ENCODE measurements at places on chromosomes 7 and 10.
A peak's percentile ranks its signal among the peaks of the same experiment; 100 is the strongest.

GRCh38 chr7:151784853-151785680 lies 91.8 kb downstream of the PRKAG2 start:
- DNase-seq, result no peak

DNA sequence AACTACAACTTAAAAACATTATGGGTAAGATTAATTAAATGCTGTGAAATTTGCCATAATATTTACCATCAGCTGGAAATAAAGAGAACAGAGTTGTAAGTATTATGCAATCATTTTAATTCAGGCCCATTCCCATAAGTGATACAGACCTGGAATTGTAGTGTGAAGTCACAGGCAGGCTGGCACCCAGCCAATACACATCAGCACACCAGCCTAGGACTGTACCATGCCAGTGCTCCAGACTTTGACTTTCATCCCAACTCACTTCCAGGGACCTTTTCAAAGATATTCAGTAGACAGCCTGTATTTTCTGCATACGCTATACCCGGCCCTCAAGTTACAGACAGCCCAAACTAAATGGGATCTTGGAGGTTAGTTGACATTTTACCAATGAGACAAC lies 143.3 kb downstream of the TES start:
- no peak for DNase-seq

DNA sequence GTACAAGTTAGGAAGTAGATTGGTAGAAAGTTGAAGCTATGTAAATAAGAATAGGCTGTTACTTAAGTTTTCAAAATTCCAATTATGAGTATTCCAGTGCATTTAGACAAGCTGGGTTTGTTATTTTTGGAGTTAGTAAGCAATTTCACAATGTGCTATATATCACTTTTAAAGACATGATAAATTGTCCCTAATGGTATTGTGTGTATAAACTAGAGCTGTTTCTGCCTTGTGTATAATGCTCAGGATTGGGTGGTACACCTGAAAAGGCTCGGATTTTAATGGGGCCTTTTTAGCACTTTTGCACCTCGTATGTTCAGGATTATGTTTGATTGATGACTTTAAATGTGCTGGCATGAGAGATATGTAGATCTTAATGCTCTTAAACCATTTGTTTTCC lies 175.8 kb downstream of the VTI1A start:
- no peak for DNase-seq

- no peak for DNase-seq
These were observed 7.3 kb downstream of the UNCX start for GRCh38 chr7:1239803-1240516.

DNA sequence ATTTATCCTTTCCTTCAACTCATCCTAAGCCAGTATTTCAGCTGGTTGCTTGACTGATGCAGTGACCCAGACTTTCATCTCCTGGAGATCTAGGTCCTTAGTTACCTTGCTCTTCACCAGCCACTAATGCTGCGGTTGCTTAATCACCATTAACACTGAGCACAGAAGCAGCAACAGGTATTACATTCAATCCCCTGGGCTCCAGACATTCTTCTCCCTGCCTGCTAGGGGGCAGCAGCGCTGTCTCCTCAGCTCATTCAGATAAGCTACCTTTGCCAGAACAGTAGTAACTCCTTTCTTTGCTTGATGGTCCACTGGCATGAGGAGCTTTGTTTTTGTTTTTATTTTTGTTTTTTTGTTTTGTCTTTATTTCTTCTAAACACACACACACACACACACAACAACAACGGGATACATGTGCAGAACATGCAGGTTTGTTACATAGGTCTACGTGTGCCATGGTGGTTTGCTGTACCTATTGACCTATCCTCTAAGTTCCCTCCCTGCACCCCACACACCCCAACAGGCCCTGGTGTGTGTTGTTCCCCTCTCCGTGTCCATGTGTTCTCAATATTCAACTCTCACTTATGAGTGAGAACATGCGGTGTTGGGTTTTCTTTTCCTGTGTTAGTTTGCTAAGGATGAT lies 1043.2 kb upstream of the C7orf33 start:
- peak; percentile 17 for DNase-seq

GRCh38 chr7:107396990-107397389 lies 72.9 kb upstream of the GPR22 start:
- DNase-seq, result no peak

DNA sequence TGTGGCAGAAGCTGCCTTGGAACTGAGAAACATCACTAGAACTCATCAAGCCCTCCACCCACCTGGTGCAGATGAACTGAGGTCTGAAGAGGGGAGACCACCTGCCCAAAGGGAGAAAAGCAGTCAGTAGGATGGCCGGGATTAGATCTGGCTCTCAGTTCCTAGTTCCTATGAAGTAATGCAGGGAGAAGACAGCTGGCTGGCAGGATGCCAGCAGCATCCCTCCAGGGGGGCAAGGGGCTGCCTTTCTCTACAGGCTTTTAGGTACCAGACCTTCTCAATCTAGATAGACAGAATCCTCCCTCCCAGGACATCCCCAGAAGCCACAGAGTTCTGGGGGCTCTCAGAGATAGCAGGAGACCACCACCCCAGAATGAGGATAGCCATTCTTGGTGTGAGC lies 7.8 kb downstream of the CRHR2 start:
- no peak for DNase-seq

GRCh38 chr7:90092506-90092905 lies 61.8 kb upstream of the STEAP1 start:
- no peak for DNase-seq

- DNase-seq, result no peak
These were observed 32.1 kb downstream of the CLRN3 start for GRCh38 chr10:127860592-127860991.

DNA sequence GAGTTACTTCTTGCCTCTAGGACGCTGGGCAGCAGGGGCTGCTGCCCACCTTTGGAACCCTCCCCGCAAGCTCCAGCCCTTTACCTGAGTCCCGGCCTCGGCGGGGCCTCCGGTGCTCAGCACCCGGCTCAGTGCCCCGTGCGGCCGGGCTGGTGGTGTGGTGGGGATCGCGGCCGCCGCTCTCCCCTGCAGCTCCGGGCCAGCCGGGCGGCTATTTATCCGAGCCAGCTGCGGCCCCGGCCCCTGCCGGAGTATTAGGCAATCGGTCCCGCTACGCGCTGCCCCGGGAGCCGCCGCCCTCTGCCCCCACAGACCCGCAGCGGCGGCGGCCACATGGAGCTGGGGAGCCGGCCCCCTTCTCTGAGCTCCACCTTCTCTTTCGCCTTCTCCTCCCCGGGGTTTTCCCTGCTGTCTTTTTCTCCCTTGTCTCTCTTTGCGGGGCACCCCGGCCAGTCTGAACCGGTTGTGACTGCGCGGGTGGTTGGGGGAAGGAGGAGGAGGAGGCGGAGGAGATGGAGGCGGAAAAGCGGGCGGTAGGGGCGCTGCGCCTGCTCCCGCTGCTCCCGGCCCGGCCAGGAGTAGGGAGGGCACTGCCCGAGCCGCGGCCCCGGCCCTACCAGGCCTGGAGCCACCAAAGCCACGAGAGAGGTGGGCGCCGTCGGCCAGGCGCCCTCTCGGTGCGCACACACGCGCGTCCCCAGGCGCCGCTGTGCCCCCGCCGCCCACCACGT lies at the start of gene SLC16A9:
Gene SLC16A9, minus strand, starts transcription at position 456 of the 731 bp plus-strand sequence. CDS start 25,559 bp downstream, outside the sequence.
- peak; percentile 33 for DNase-seq

GRCh38 chr10:34905200-34905927 lies 90.3 kb upstream of the PARD3 start:
- DNase-seq, result no peak

DNA sequence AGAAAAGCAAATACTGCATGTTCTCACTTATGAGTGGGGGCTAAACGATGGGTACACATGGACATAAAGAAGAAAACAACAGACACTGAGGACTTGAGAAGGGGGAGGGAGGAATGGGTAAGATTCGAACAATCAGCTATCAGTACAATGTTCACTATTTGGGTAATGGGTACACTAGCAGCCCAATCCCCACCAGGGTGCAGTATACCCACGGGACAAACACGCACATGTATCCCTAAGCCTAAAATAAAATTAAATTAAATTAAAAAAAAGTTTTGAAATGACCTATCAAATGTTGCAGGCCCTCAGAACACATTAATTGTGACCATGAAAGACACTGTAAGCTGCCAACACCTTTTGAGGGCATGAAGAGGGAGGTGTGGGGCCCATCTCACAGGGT lies 316.0 kb downstream of the WDR37 start:
- DNase-seq, result no peak

DNA sequence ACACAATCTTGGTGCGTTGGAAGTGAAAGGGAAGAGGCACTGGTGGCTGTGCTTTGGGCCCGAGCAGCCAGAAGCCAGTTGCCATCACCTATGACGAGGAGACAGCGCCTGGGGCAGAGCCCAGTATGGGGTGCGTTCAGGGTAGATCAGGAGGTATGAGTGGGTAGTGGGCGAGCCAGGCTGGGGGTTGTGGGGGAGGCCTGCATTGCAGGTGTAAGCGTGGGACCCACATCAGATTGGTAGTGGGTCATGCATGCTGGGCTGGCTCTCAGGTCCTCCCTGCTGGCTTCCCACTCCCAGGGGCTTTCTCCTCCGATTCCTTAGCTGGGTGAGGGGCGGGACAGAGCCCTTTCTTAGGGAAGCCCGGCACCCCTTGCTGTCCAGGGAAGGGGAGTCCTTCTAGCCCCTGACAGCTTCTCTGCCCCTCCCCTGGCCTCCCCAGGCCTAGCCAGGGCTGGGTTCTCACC lies 445 bp upstream of the PVRIG start:
- no peak for DNase-seq

- no peak for DNase-seq
These were observed 1.8 kb downstream of the SMURF1 start for GRCh38 chr7:99141841-99142726.

DNA sequence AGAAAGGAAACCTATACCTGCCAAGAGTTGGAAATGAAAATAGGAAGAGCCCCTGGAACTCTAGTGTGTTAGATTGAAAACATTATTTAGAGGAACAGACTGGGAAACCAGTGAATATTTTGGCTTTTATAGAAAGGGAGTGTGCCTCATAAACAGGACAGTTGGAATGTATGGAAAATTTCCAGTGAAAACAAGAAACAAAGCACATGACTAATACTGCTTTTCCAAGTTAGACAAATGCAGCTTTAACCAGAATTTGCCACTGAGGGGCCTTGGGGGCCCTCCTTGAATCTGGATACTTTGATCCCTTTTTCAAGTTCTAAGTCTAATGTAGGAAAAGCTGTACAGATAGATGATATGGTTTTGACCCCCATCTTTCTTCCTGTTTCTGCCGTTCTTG lies 21.2 kb downstream of the ITGB8 start:
- no peak for DNase-seq

DNA sequence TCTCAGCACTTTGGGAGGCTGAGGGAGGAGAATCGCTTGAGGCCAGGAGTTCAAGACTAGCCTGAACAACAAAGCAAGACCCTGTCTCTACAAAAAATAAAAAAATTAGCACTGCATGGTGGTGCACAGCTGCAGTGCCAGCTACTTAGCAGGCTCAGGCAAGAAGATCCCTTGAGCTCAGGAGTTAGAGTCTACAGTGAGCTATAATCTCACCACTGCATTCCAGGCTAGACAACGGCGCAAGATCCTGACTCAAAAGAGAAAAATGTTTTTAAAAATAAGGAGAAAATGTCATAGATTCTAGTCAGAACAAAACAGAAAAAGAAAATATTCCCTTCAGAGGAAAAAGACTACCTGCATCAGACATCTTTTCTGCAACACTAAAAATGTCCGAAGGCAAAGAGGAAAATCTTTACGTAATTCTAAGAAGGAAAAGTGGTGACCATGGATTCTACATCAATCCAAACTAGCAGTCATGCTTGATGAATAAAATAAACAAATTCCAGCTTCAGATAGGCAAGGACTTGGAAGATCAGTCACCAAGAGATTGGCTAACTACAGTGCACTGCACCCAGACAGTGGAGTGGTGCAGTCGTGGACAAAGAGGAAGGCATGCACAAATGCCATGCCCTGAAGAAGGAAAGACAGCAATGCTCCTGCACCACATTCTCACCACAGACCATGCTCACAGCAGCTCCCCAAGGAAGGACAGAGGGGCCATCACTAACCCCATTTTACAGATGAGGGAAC lies 54.3 kb downstream of the ERCC6 start:
- no peak for DNase-seq

DNA sequence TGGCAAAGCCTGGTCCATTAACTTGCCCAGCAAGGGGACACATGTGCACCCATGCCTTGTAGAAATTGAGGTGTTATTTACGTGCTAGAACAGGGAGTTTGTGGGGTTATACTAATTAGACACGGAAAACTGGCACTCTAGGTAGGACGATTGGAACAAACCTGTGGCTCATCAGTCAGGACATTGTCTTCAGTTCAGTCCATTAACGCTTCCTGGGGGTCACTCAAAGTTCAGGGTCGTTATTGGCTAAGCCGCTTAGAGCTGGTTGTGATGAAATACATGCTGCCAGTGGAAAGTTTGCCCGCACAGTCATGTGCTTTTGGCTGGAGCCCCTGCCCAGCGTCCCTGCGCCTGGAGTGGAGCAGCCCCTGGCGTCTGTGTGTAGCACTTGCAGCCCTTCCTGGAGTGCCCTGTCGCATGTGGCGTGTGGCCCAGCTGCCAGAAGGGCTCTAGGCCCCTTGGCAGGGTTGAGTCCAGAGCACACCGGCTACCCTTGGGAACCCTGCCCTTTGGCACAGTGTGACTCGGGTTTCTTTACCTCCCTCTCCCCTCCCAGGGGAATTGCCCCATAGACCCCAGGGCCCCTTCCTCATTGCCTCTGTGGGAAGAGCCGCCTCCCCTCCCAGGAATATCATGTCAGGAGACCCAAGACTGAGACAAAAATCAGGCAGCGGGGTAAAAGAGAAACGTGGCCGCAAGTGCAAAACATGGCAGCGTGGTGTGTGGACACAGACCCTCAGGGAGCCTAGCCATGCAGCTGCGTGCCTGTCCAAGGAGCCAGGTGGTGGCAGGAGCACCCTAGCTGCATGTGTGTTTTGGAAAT lies 9.8 kb downstream of the ZNF775 start:
- DNase-seq, result peak; percentile 68

DNA sequence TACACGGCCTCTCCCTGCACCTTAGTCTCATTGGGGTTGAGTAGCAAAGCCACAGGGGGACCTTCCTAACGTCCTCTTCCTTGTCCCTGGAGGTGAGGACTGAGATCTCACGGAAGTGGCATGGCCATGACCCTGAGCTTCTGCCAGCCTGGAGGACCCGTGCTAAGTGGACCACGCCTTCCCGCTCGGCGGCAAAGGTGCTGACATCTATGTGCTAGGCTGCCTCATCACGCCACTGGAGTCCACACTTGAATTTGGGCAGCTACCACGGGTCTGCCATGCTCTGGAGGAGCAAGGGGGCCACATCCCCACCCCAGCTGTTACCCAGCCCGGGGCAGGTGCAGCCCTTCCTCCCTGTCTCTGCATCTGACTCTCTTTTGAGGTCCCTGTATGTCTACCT lies 15.3 kb downstream of the GHRHR start:
- DNase-seq, result no peak

GRCh38 chr7:68078157-68078710 lies 1081.6 kb downstream of the TYW1 start:
- no peak for DNase-seq

- DNase-seq, result no peak
These were observed 276.8 kb downstream of the ELFN1 start for GRCh38 chr7:1946773-1947450.

- no peak for DNase-seq
These were observed 87.6 kb upstream of the SEMA3D start for GRCh38 chr7:85274454-85274853.

All from NCI-H1694 treated with DMSO at 0.1 percent for 48 hours (cell line).